ENCODE measurements at places on chromosomes 16 and 17. TPM values are rescaled to one million over a fixed set of nuclear protein-coding genes. Genes with fewer than 3 reads are reported as not detected.

- H3K27ac ChIP-seq: no peak overlapping the region
- H3K4me1 ChIP-seq: peaks cover 24% of the 10 kb centered on the region
- no peaks in the 10 kb centered on the region for H3K36me3 ChIP-seq
- H3K4me3 ChIP-seq: no peak overlapping the region
- peaks cover 17% of the 10 kb centered on the region for H3K27me3 ChIP-seq
Observed at GRCh38 chr17:83175119-83175821, 95.9 kb downstream of the METRNL start.

DNA sequence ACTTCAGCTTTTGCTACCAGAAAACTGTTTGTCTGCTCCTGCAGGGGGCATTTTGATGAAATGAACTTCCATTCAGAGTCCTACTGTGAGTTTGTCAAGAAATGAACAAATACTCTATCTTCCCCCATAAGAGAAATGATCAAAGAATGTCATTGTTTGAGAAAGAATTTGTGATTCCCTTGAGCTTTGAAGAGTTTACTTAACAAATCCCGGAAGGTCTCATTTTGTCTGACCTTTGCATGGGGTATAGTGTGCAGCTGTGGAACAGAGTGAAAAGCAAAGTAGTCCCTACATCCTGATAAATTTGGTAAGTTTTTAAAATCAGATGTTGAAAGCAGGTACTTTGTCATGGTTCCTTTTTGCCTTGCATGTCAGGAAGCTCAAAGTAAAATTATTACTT lies 178.0 kb downstream of the ABCC12 start:
- no peaks in the 10 kb centered on the region for H3K36me3 ChIP-seq
- H3K4me1 ChIP-seq: peaks cover 2% of the 10 kb centered on the region
- no peak for DNase-seq

DNA sequence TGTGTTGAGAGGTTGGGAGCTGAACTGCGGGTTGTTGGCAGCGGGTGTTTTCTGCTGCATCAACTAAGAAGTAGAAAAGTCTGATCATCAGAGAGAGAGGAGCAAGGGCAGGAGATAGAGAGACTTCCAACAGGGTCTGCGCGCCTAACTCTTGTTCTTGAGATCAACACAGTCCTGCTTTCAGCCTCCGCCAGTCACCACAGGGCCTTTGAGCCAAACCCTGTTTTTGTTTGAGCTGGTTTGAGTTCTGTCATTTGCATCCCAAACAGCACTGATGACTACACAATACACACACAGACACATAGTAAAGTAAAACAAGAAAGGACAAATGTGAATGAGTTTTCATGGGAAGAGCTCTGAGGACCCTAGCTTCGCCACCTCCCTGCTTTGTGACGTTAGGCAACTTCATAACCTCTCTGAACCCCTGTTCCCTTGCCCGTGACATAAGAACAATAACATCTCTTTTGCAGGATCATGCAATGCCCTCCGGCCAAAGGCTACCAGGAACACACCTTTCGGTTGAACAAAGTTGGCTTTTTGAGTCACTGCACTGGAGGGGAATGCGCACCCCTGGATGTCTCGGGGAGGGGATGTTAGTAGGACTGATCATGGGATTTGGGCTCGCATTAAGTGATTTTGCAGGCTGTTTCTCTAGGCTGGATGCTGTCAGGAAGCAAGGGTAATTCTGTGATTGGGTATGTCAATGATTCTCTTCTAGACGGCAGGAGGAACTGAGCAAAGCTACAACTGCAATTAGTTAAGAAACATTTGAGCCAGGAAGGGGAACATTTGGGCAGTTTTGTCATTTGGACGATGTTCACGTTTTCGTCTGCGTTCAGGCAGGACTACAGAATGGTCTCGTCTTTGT lies 92.3 kb downstream of the C16orf78 start:
- H3K27ac ChIP-seq: no peak overlapping the region
- H3K4me3 ChIP-seq: no peak overlapping the region

GRCh38 chr17:20223808-20224328 lies 214.7 kb downstream of the SPECC1 start:
- H3K4me3 ChIP-seq: no peak overlapping the region
- no peaks in the 10 kb centered on the region for H3K27me3 ChIP-seq
- H3K4me1 ChIP-seq: peaks cover 11% of the 10 kb centered on the region
- peak overlapping the region; percentile 37 for H3K27ac ChIP-seq
- DNase-seq: no peak
- H3K36me3 ChIP-seq: peaks cover 21% of the 10 kb centered on the region

DNA sequence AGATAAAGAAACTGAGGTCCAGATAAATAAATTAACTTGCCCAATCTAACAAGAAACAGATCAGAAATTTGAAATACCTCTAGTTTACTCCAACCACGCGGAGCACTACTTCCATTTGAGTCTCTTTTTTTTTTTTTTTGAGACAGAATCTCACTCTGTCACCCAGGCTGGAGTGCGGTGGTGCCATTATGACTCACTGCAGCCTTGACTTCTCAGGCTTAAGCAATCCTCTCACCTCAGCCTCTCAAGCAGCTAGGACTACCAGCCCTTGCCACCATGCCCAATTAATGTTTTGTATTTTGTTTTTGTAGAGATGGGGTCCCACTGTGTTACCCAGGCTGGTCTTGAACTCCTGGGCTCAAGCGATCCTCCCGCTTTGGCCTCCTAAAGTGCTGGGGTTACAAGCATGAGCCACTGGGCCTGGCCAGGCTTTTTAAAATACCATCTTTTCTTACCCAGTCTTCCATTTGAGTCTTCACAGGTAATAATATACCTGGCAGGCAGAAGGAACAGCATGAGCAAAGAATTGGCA lies 3.3 kb upstream of the NACA2 start:
- no peaks in the 10 kb centered on the region for H3K4me1 ChIP-seq
- H3K4me3 ChIP-seq: no peak overlapping the region
- H3K36me3 ChIP-seq: no peaks in the 10 kb centered on the region
- no peak overlapping the region for H3K27ac ChIP-seq
- H3K27me3 ChIP-seq: peaks cover 9% of the 10 kb centered on the region

DNA sequence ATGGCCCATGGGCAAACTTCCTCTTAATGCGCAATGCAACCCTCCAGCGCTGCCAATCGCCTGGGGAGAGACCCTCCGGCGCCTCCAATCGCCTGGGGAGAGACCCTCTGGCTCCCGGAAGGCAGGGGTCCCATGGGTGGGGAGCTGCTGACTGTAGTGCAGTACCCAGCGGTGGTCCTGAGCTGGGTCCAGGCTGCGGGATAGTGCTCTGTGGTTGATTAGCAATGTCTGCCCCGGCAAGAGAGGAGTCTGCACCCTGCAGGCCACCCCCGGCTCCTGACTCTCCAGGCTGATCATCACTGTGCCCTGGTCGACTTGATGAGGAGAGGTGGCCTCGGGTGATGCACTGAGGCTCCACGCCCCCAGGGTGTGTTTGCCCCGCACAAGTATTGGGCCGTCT lies 44.6 kb upstream of the ZNF469 start:
- peaks cover 29% of the 10 kb centered on the region for H3K27me3 ChIP-seq
- H3K27ac ChIP-seq: no peak overlapping the region
- no peaks in the 10 kb centered on the region for H3K4me1 ChIP-seq
- DNase-seq: no peak
- no peaks in the 10 kb centered on the region for H3K36me3 ChIP-seq
- no peak overlapping the region for H3K4me3 ChIP-seq

- no peak overlapping the region for H3K27ac ChIP-seq
- H3K27me3 ChIP-seq: no peaks in the 10 kb centered on the region
- H3K4me3 ChIP-seq: no peak overlapping the region
Observed at GRCh38 chr17:75241996-75242460, 19.4 kb downstream of the GGA3 start.

- no peak overlapping the region for H3K27ac ChIP-seq
- no peak overlapping the region for H3K4me3 ChIP-seq
- DNase-seq: no peak
- peaks cover 3% of the 10 kb centered on the region for H3K4me1 ChIP-seq
- H3K27me3 ChIP-seq: no peaks in the 10 kb centered on the region
Observed at GRCh38 chr17:944266-944826, 35.2 kb downstream of the NXN start.

DNA sequence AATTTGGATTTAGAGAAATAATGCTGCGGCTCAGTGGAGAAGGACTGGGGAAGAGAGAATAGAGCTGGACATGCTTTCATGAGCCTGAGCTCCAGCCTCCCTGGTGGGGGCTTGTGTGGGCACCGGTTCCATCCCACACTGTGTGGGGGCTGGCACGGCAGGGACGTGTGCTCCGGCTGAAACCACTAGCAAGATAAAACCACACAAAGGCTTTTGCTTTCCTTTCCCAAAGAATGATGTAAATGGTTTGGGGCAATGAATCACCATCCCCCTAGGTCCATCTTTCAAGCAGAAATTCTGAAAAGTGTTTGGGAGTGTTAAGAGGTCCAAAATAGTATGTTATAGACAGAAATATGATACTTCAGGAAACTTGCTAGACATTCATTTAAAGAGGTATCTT lies 77.0 kb downstream of the CDH11 start:
- DNase-seq: no peak
- peaks cover 2% of the 10 kb centered on the region for H3K4me1 ChIP-seq
- no peak overlapping the region for H3K27ac ChIP-seq
- H3K4me3 ChIP-seq: no peak overlapping the region
- H3K27me3 ChIP-seq: no peaks in the 10 kb centered on the region

DNA sequence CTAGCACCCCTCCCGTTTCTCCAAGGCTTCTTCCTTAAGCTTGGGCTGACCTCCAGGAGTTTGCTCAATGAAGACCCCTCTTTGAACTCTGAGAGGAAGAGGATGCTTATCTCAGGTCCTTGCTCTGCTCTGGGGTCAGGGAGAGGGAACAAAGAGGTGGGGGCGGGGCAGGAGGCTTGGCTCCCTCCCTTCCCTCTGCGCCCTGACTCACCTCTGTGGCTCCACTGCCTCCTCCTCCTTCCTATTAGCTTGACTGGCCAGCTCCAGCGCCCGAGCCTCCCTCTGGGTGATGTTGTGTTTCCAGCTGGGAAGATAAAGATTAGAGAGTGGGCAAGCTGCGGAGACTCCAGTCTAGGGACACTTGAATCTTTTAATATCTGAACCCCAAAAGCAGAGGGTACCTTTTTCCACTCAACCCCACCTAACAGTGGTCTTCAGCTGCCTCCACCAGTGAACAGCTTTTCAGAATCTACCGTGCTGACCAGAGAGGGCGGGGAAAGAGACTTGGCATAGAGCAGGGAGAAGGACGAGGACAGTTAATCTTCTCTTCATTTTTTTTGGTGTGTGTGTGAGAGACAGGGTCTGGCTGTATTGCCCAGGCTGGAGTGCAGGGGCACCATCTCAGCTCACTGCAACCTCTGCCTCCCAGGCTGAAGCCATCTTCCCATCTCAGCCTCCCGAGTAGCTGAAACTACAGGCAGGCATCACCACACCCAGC lies 6.7 kb downstream of the GIP start:
- no peak overlapping the region for H3K4me3 ChIP-seq
- H3K27me3 ChIP-seq: no peaks in the 10 kb centered on the region
- peak overlapping the region; percentile 95 for H3K27ac ChIP-seq

DNA sequence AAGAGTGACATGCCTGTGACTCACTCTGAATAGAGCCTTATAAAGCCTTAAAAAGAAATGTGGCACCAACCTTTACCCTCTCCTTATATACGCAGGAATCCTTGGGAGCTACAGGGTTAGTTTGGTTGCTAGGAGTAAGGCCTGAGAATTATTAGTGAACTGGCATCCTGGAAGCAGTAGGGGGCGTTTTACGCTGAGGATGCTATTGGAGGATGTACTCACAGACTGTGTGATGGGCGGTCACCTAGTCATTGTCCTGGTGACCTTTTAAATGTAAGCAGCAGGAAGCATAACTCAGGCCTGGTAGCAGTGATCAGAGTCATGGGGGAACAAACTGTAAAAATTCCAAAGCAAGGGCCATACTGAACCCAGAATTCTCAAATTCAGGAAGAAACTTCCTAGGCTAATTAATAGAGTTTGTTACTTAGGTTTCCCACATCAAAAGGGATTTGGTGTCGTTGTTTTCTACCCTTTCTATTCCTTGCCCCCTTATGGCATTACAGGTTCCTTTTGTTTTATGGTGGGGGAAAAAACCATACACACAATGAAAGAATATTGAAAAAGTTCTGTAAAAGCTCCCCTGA lies 153.8 kb downstream of the SNX11 start:
- DNase-seq: no peak
- H3K27ac ChIP-seq: peak overlapping the region; percentile 53
- H3K36me3 ChIP-seq: no peaks in the 10 kb centered on the region
- no peak overlapping the region for H3K4me3 ChIP-seq
- peaks cover 39% of the 10 kb centered on the region for H3K4me1 ChIP-seq
- peaks cover 22% of the 10 kb centered on the region for H3K27me3 ChIP-seq

- H3K27ac ChIP-seq: no peak overlapping the region
- H3K36me3 ChIP-seq: no peaks in the 10 kb centered on the region
- H3K27me3 ChIP-seq: no peaks in the 10 kb centered on the region
- no peak for DNase-seq
- H3K4me1 ChIP-seq: peaks cover 9% of the 10 kb centered on the region
Observed at GRCh38 chr16:17369421-17370222, 101.1 kb downstream of the XYLT1 start.

DNA sequence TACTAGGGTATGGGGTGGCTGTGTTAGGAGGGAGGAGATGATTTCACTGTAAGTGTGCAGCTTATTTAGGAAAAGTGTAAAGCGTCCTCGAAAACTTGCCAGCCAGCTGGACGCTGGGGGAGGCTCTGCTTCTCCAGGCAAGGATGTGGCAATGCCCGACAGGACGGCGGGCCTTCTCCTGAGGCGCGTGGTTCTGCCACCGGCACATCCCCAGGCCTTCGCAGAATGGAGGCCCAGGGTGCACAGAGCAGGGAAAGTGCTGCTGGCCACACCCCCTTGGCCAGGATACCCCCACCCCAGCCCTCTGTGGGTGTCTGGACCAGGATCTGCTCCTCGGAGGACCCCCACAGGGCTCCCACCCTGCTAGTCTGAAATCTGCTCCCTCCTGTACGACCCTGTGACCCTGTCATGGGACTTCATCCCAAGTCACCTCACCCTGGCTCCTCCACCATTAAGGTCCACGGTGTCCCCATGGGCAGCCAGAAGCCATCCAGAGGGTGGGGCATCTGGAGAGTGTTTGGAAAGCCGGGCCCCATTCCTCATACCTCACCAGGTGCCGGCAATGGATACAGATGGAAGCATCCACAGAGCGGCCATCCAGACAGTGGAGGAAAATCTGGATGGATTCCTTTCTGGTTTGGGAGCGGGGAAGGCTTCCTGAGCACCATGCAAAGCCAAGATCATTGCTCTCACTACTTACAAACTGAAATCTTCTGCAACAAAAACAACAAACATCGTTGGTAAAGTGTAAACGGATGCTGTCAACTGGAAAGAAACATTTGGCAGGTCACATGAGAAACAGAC lies 9.2 kb upstream of the SRRM2 start:
- no peak overlapping the region for H3K27ac ChIP-seq
- peaks cover 10% of the 10 kb centered on the region for H3K4me1 ChIP-seq
- H3K36me3 ChIP-seq: no peaks in the 10 kb centered on the region
- H3K27me3 ChIP-seq: no peaks in the 10 kb centered on the region

DNA sequence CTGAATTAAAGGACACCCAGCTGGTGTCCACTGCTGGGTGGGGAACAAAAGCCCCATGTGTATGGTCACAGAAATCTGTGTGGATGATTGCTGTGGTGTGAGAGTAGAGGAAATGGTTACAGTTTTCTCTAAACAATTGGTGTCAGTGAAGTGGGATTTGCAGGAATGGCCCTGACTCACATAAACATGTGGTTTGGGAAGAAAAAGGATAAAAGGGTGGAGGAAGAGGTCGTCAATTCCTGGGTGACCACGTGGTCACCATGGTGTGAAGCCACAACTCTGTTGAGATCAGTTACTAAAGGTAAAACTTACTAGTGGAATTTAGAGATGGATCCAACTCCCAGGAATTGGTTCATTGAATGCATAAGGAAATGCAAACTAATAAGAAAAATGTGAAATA lies 3.6 kb upstream of the TUBG2 start:
- H3K36me3 ChIP-seq: peaks cover 2% of the 10 kb centered on the region
- H3K27me3 ChIP-seq: peaks cover 21% of the 10 kb centered on the region
- no peak for DNase-seq
- no peak overlapping the region for H3K4me3 ChIP-seq
- peaks cover 10% of the 10 kb centered on the region for H3K4me1 ChIP-seq
- no peak overlapping the region for H3K27ac ChIP-seq

Gene KLHL36
- total RNA-seq: 43.2 TPM

Gene NPIPA1
- 215 TPM for total RNA-seq

Gene PKD1
- total RNA-seq: 97.8 TPM

Gene KRT33A
- not detected for total RNA-seq

Gene ASPA
- not detected for total RNA-seq
